NCI-H2029 (cell line): ENCODE measurements at places on chromosomes 2 and 18.

- DNase-seq, result no peak
These were observed 50.1 kb downstream of the TIMM21 start for GRCh38 chr18:74198453-74198852.

- DNase-seq, result no peak
These were observed 23.9 kb upstream of the SLC66A3 start for GRCh38 chr2:11131166-11131920.

- DNase-seq, result no peak
These were observed 109.8 kb upstream of the GULP1 start for GRCh38 chr2:188181884-188182283.

GRCh38 chr2:136863468-136863867 is 98.1 kb downstream of the THSD7B start:
- no peak for DNase-seq

GRCh38 chr2:60354713-60355112 is 198.7 kb downstream of the BCL11A start:
- DNase-seq, result no peak

GRCh38 chr2:144448389-144449027 is 71.4 kb downstream of the ZEB2 start:
- no peak for DNase-seq

- DNase-seq, result no peak
These were observed 43.3 kb upstream of the SERPINB2 start for GRCh38 chr18:63844254-63844653.

DNA sequence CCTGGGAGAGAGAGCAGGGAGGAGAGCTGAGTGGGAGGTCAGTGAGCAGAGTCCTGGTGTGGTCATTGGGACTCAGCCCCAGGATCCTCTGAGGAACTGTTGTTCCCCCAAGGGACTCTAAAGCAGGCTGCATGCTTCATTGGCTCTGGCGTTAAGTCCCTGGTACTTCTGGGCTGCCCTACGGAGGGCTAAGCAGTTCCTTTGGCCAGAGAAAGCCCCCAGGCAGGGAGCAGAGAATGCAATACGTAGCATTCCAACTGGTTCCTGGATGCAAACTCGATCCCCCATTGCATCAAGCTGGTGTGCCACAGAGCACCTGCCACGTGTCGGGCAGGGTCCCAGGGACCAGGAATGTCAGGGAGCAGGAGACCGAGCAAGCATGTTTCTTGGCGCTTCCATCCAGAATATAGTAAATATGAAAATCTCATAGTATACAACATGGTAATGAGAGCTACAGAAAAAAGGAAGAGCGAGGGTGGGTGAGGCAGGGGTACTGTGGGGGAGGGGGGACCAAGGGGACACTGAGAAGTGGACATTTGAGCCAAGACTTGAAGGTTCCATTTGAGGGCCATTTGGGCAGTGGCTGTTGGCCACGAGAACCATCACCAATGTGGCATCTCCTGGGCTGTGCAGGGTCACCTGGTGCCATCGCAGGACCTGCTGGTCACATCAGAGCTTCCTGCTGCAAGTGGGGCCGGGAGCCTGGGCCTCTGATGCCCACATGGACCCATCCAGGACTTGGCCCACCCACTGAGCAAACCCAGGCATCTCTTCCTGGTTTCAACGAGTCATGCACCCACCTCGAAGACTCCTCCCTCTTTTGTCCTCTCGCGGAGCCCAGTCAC is 160.4 kb downstream of the ASB1 start:
- no peak for DNase-seq

GRCh38 chr18:63888470-63889190 is 1.1 kb downstream of the SERPINB2 start:
- DNase-seq, result no peak

GRCh38 chr2:20207051-20207450 is 17.9 kb downstream of the SDC1 start:
- DNase-seq, result no peak

DNA sequence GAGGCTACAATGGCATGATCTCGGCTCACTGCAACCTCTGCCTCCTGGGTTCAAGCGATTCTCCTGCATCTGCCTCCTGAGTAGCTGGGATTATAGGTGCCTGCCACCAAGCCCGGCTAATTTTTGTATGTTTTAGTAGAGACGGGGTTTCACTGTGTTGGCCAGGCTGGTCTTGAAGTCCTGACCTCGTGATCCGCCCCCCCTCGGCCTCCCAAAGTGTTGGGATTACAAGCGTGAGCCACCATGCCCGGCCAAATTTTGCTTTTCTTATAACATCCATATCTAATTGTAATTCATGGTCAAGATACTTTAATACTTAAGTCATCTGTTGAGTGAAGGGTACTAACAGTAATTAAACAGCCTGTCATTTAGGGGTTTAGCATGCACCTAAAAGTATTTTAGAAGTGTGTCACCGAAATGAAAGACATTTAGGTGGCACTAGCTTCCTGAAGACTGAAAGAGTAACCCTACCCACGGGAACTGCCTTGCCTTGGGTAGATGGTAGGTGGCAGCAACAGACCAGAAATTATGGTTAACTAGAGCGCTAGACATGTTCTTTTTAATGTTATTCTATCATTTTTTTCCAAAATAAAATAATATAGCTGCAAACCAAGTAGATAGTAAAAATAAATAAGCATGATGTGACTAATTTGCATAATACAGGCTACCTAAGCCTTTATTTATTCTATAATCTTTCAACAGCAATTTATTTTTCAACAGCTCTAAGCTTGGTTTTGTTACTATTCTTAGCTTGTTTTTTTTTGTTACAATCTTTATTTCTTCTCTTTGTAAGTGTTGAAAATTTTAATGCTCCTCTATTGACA is 8.6 kb upstream of the ACYP2 start:
- peak; percentile 37 for DNase-seq

DNA sequence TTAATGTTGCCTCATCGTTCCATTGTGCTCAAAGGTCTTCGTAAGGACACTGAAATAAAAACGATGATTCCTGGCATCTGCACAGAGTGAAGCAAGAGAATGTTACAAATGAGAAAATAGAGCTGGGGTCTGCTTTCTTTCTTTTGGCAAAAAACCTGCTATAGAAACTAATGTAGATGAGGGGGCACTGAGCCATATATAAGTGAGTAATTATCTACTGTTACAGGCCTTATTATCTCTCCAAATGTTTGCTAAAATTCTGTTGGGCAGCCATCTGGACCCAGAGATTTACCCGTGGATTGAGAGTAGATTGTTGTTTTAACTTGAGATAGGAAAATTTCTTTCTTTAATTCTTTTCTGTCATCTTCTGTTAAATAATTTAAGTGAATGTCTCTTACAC is 472.5 kb upstream of the PIK3C3 start:
- no peak for DNase-seq

DNA sequence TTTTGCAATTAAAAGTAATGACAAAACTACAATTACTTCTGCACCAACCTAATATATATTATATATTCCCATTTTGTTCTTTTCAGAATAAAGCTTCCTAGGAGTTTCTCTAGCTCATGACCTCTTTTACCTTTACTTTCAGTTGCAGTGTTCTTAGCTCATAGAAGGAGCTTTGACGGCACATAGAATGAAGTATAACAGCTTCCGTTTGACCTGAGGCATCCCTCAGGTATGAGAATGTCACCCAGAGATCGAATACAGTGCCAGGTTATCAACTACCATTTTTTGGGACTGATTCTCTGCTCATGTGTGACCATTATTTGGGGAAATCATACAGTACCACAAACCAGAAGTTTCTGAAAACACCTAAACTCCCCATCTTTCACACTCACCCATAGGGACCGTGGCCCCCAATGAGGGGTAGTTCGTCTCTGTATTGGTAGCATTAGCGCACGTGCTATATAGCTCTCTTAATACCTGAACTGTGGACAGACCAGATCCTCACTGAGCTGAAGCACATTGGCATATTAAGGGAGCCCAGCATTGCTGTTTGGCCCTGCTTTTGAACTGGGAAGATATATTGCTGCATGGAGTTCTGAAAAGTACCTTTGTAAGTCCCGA is 123.0 kb downstream of the SPTBN1 start:
- no peak for DNase-seq

GRCh38 chr2:200131307-200131706 is 175.2 kb upstream of the SPATS2L start:
- no peak for DNase-seq

DNA sequence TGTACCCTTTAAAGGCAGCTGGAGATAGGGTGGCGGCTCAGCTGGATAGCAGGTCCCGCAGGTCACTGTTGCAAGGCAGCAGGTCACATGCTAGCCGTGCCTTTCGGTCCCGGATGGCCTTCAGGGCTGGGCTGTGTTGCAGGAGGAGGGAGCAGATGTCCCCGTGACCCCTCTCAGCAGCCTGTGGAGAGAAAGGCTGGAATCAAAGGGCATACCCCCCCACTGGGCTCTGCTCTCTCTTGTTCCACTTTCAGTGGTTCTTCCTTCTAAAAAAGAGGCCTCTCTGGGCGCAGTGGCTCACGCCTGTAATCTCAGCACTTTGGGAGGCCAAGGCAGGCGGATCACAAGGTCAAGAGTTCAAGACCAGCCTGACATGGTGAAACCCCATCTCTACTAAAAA is 4.4 kb upstream of the ANKRD23 start:
- no peak for DNase-seq

DNA sequence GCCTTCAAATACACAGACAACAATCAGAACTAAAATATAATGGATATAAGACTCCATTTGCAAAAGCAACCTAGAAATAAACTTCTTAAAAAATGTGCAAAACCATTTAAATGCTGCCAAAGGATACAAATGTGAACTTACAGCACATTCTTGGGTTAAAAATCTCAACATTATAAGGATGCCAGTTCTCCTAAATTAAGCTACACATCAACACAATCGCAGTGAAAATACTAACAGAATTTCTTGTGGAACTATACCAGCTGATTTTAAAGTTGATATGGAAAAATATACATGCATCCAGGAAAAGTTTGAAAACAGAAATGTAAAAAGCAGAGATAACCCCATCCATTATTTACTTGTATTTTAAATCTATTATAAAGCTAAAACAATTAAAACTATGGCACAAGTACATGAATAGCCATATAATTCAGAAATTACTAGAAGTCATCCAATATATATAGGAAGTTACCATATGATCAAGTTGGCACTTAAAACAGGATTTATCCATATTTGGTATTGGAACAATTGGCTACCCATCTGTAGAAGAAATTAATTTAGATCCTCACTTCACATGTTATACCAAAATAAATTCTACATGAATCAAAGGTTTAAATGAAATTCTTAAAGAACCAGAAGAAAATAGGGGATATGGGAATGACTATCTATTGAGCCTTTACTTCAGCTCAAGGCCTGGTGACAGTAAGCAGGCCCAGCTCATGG is 151.7 kb upstream of the GLI2 start:
- no peak for DNase-seq

DNA sequence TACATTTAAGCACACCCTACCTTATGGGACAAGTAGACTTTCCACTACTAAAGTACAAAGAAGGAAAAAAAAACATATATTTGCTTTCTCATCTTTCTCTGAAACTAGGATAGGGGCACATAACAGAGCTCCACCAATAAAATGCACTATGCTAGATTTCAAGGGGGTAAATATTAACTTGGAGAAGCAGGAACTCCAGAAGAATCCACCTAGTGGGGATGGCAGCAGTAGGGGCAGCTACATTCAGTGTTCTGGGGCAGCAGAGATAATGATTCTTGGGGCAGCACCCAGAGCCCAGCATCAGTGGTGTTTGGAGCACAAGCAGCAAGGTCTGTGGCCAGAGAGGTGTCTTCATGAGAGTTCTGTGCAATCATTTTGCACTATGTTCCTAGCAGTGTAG is 64.7 kb downstream of the DTNB start:
- DNase-seq, result no peak

DNA sequence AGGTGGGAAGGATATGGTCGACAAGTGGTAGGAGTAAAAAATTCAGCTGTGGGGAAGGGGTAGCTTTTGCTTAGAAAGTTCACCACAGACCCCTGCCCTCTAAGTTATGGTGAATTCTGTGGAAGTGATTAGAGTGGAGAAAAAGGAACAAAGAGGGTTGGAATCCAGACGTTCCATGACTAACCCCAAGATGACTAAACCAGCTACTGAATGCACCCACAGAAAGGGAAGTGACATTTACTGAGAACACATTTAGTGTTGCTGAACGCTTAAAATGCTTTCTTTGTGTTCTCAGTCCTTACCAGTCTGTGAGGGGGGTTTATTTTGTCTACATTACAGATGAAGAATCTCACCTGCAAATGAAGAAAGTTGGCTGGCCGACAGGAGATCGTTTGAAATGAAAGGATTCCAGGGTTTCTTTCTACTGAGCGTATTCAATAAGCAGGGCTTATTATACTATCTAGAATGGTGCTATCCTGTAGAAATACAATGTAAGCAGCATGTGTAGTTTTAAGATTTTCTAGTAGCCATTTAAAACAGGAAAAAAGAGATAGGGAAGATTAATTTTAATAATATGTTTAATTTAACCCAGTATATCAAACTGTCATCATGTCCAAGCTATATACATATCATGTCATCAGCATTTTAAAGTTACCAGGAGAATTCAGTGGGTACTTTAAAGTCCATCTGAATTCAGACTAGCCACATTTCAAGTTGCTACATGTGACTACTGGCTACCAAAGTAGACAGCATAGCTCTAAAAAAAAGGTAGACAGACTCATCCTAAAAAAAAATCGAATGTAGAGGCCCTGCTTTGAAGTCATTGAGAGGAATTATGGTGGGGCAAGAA is 60.1 kb downstream of the LIMS1 start:
- DNase-seq, result no peak

GRCh38 chr2:230925443-230925878 is 419 bp upstream of the GPR55 start:
- no peak for DNase-seq

- DNase-seq, result no peak
These were observed 112.5 kb downstream of the MREG start for GRCh38 chr2:215900843-215901242.
